ENCODE measurements at places on chromosomes 1 and 21.
A peak's percentile ranks its signal among the peaks of the same experiment; 100 is the strongest.

DNA sequence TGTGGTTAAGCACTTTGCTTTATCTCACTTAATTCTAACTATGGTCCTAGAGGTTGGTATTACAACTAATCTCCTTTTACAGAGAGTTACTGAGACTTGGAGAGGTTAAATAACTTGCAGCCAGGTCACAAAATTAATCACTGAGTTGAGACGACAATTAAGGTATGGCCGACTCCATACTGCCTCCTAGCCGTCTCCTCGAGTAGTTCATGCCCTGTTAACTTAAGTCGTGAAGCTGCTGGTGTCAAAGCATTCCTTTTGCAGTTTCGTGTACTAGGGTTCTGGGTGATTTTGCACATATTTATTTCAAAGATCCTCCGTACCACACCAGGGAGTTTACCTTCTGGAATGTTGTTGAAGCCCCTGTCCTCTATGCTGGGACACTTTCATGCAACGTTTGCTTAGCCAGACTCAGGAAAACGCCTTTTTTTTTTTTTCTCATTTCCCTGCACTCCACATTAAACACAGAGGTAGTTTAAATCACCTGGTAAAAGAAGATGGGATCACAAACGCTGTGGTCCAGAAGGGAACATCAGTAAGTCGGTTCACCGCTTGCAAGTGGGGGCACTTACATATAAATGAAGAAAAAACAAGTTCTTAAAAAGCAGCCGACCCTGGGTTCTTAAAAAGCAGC is 570 bp upstream of the NEK7 start:
- peak; percentile 52 for DNase-seq

- DNase-seq: no peak
Observed at GRCh38 chr1:226679853-226680516, 59.1 kb downstream of the ITPKB start.

DNA sequence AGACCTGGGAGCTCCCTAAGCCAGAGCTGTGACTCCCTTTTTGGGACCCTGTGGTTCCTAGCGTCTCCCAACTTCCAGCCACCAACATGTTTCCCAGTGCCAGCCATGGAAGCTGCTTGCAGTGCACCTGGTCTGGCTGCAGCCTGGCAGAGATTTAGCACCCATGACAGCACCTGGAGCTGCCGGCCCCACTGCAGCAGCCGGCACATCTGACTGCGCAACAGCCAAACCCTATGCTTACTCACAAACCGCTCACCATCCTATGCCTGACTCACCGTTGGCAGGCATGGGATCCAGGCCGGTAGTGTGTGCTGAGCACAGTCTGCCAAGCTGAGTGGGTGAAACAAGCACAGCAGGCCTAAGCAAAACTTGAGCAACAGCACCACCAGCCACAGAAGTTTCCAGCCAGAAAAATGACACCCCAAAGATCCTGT is 435.9 kb upstream of the PRMT6 start:
- DNase-seq: no peak

- no peak for DNase-seq
Observed at GRCh38 chr1:89781494-89782126, 39.2 kb upstream of the LRRC8D start.

- no peak for DNase-seq
Observed at GRCh38 chr1:248787430-248787829, 31.9 kb upstream of the LYPD8 start.

- no peak for DNase-seq
Observed at GRCh38 chr1:89732206-89732605, 88.6 kb upstream of the LRRC8D start.

DNA sequence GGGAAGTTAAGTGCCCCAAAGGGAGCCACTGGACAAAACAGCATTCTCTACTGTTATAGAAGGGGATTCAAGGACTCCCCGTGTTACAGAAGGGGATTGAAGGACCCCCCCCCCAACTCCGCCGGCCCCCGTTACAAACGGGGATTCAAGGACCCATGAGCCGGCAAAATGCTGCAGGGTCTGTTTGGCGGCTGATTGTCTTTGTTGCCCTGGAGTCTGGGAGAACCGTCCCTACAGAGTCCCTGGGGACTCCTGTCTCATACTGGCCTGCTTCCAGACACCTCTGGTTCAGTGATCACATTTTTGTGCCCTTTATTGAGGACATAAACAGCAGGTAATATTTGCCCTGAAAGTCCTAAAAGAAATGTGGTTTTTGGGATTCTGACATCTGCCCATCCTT is 96.4 kb downstream of the SYF2 start:
- DNase-seq: peak; percentile 86

DNA sequence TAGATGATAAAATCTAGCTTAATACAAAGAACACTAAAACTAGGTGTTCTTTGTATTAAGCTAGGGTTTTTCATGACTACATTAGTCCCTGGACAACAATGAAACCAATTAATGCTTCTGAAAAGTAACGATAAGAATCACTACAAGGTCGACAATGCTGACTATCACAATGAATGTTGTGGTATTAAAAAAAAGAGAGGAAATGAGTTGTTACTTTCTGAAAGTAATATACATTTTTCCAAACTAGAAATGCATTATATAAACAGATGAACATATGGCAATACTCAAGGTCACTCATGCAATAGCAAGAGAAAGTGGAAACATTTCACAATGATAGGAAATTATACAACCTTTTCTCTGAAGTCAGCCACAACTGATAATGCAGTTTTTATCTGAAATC is 19.0 kb downstream of the DPH5 start:
- no peak for DNase-seq

GRCh38 chr1:10113501-10113900 is 80.7 kb downstream of the UBE4B start:
- no peak for DNase-seq

DNA sequence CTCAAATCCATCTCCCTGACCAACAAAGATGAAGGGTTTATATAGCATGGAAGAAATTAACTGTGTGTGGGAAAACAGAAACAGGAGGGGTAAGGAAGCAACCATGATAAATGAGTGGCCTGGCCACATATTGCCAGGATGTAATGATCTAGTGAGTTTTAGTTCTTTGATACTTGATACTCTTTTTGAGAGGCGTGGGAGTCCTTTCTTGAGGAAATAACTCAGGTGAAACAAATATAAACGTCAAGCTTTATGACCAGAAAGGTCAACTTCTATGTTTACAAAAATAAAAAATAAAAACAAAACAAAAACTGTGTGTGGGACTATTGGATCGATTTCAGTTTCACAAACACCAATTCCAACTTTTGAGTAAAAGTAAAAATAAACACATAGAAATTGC is 860.8 kb upstream of the B3GALT2 start:
- DNase-seq: no peak

- no peak for DNase-seq
Observed at GRCh38 chr1:237664348-237664747, 226.4 kb downstream of the ZP4 start.

- DNase-seq: no peak
Observed at GRCh38 chr1:24897263-24898151, 32.6 kb downstream of the RUNX3 start.

DNA sequence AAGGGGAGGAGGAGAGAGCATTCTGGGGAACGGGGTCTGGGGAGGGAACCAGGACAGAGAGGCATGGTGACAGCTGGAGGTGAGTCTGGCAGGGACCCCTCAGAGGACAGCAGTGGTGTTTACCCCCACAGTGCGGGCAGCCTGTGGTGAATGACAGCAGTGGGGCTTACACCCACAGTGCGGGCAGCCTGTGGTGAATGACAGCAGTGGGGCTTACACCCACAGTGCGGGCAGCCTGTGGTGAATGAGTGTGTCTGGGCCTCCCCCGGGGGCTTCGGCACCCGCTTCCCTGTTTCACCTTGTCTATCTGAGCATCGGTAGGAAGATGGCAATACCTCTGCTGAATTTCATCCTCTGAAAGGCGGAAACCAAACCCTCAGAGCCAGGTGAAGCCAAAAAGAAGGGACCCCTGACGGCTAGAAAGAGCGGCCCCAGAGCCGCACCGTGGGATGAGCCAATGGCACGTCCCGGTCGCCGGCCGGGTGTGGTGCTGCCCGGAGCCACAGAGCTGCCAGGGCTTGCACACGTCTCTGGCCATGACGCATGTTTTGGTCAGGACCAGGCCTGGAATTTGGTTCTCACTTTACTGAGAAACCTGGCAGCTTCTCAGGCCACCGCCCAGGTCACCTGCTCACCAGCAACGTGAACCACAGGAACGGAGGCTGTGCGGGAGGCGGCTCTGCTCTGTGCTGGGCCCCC is 54.1 kb downstream of the SIK1 start:
- DNase-seq: no peak

DNA sequence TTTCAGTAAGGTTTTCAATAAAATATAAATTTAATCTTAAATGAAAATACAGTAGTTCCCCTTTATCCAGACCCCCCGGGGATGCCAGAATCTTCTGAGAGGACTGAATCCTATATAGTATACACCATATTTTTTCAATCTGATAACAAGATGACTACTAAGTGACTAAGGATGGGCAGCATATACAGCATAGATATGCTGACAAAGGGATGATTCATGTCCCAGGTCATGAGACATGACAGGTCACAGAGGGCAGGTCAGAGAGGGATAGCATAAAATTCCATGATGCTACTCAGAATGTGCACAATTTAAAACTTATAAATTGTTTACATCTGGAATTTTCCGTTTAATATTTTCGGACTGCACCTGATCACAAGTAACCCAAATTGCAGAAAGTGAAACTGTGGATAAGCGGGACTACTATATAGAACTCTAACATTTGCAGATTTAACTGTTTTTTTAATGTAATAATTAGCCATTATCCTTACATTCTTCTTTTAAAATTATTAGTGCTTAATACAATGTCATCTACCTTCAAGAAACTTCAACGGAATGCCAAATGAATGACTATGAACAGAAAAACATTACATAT is 48.8 kb downstream of the LRRC40 start:
- no peak for DNase-seq

GRCh38 chr1:182143825-182144645 is 82.5 kb upstream of the ZNF648 start:
- no peak for DNase-seq

DNA sequence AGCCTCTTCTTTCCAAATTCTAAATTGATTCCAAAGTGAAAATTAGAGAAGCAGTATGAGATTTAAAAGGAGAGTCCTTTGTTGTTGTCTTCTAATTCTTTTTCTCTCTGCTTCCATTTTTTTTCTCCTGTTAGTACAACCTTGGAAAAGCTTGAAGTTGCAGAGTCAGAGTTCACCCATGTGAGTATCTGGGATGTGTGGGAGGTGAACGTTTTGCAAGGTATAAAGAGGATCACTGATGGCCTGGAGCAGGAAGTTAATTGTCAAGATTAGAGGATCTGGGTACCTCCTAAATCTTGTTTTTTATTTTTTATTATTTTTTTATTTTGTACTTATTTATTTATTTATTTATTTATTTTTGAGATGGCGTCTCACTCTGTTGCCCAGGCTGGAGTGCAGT is 7.7 kb upstream of the PSMD4 start:
- DNase-seq: no peak

DNA sequence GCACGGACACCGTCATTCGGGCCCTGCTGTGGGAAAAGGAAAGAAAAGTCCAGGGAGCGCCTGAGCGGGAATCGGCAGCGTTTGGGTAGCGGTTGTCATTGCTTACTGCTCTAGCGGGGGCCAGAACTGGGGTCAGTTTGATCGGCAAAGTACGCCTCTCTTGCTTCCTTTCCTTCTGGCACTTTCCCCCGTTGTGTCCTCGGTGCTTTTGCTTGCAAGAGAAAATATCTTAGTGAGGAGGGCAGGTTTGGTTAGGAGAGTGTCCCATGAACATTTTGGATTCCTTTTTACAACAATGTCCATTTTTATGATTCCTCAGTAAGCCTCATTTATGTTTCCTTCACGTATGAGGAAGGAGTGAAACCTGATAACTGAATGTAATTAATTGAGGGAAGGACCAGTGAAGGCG is 670 bp downstream of the ST3GAL3 start:
- DNase-seq: no peak

All from NCI-H2171 (cell line).